Activated CD4-positive, alpha-beta T cell treated with anti-CD3 and anti-CD28 coated beads for 36 hours (primary cell): ENCODE measurements at places on chromosomes 3 and 15.

- no peak for DNase-seq
Observed at GRCh38 chr15:33152502-33153109, 41.9 kb downstream of the FMN1 start.

DNA sequence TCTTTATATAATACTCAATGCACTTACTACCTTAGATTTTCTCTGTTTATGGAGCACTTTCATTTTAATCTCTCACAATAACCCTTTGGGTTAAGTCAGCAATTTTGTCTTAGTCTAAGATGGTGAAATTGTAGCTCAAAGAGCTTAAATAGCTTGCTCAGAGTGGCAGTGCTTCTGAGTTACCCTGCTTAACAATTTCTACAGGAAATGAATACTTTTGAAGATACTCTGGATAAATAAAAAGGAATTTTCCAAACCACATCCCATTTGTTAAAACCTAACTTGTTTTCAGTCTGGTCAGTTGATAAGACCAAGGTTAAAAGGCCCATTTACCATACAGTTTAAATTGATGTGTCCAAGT, 37.2 kb downstream of the HMG20A start:
- no peak for DNase-seq

DNA sequence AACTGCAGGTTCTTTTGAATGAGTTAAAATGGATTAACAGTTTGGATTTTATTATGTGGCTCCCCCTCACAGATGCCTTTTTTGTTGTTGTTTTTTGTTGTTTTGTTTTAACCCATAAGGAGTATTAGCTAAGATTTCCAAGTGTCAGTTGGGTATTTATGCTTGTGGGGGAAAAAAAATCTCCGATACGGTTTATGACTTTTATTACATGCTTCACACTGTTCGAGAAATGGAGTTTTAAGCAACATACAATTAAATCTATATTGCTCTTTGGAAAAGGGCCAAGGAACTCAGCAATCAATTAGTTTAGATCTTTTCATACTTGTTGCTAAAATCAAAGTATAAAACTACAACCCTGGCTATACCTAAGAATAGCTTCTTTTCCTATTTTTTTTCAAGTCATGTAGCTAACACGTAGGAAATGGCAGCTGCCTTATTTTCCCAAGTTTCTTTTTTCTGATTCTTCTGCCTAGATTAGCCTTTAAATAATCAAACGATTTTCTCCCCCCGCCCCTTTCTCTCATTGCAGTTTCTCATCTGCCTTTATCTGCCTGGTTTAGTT, 16.0 kb downstream of the NR2F2 start:
- DNase-seq, result no peak

GRCh38 chr3:13484851-13485590, 4.9 kb downstream of the HDAC11 start:
- peak; percentile 24 for DNase-seq

DNA sequence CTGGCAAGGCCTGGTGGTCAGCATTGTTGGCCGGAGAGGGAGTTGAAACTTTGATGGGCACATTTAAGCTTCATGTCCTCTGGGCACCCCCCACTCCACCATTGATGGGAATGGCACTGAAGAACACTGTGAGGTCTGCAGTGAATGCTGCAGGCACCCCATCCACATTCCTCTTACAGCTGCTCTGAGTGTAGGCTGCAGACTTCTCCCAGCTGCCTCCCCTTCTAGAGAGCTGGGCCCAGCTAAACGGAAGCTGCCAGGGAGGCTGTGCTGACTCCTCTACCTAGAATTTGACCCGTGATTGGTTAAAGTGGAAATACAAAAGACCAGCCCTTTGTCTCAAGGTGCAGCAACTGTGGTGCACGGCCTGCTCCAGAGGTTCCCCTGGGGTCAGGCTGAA, 10.6 kb downstream of the TMEM158 start:
- no peak for DNase-seq

- no peak for DNase-seq
Observed at GRCh38 chr3:122253581-122253980, 70.1 kb downstream of the CASR start.

GRCh38 chr15:38299216-38299615, 46.6 kb downstream of the SPRED1 start:
- no peak for DNase-seq

GRCh38 chr3:155553780-155554179, 191.1 kb downstream of the PLCH1 start:
- DNase-seq, result peak; percentile 34

GRCh38 chr15:65376767-65377104, 1.1 kb downstream of the IGDCC3 start:
- no peak for DNase-seq

DNA sequence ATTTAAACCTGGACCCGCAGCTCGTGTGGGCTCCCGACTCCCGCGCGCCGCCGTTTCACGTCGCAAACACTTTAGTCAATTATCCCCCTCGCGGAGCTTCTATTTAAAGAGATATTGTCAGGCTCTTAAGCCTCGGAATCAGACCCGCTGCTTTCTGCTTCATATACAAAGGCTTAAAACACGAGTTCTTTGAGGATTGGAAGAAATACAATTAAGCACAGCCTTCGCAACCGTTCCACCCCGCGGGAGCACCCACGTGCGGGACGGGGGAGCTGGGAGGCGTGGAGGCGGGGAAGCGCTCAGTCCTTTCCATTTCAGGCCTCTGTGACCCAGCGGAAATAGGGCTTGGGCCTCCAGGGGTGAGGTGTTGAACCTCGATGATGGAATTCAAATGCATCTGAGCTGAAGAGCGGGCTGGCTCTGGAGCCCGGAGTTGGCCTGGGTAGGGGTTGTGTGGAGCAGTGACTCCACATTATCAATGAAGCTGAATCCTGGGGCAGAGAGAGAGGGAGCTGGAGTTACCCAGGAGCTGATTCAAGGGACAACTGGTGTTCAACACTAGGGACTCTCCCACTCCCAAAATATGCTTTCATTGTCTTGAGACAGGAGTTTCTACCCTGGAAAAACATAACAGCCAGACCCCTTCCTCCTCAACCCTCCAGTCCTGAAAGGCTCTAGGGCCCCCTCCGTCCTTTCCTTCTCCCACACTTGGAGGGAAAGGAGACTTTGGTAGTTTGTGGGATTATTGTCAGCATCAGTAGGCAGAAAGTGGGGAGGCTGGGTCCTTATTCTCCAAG, 2.4 kb downstream of the ANKRD63 start:
- no peak for DNase-seq

- no peak for DNase-seq
Observed at GRCh38 chr3:16868513-16868912, 16.2 kb upstream of the PLCL2 start.

DNA sequence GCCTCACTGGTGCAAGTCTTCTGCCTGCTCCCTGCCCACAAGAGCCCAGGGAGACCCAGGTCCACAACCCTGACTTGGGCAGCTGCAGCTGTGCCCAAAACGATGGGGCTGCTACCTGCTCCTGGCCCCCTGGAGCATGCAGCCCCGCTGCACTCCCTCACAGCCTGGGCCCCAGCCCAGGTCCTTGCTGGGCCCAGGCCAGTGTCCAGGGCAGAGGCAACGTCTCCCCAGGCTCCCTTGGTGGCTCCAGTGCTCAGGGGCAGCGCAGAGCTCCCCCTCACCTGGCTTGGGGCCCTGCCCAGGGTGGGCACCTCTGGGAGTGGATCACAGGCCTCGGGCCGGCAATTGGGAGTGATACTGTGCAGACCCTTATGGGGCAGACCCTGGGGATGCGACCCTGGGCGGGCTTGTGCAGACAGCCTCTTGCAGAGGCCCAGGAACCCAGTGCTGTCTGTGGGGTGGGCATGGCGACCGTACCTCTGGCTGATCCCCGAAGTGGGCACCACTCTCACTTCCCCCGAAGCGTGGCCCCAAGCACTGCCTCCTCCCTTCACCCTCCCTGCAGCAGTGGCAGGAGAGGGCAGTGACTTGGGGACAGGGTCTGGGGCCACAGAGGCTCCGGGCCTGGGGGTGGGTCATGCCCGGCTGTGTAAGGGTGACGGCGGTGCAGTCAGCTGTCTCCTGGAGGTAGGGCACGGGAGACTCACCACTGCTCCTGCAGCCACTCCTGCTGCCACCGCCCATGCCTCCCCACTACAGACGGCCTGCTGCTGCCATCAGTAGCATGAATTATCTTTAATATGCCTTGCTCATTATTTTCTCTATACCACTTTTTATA, 255.9 kb downstream of the DOCK3 start:
- no peak for DNase-seq

DNA sequence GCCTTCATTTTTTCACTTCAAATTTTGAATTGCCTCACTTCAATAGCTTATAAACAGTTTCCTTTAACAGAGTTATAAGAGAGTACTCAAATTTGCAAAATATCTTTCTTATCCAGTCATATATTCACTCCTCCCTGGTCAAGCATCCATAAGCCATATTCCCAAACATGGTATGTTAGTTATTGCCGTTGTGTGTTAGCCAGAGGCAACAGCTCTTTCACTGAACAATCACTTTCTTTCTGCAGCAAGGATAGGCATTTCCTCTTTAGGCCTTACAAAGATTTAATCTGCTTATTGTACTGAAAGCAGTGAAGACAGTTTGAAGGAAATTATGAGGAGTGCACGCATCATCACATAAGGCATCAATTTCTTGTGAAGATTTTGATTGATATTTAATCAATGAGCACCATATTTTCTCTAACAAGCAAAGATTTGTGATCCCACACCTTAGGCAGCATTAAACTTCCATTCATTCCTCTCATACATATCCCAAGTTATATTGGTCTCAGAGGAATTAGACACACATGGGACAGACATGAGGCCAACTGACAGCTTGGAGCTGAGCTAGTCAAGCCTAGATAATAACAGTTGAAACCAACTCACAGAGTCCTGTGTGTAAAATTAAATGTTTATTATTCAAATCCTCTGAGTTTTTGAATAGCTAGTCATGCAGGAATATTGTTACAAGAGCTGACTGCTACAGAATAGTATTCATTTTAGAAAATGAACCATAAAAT, 80.0 kb upstream of the EPHA6 start:
- DNase-seq, result no peak

GRCh38 chr3:172746475-172746874, 4.1 kb upstream of the ECT2 start:
- DNase-seq, result no peak

DNA sequence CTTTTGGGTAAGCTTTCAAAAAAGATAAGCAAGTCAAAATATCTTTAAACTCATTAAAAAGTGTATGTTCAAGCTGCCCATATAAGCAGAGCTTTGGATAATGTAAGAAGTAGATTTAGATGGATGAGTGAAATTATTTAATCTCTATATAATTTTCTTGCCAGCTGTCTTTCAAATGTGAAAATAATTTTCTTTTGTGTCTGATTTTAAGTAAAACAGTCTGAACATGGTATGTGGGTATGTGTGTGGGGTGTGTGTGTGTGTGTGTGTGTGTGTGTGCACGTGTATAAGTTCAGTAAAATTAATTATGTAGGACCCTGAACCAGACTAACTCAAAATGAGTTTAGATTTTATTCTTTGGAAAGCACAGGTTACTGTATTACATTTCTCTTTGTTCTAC, 155.2 kb upstream of the CGNL1 start:
- DNase-seq, result no peak

GRCh38 chr3:195932418-195933043, 24.2 kb upstream of the TNK2 start:
- DNase-seq, result no peak

DNA sequence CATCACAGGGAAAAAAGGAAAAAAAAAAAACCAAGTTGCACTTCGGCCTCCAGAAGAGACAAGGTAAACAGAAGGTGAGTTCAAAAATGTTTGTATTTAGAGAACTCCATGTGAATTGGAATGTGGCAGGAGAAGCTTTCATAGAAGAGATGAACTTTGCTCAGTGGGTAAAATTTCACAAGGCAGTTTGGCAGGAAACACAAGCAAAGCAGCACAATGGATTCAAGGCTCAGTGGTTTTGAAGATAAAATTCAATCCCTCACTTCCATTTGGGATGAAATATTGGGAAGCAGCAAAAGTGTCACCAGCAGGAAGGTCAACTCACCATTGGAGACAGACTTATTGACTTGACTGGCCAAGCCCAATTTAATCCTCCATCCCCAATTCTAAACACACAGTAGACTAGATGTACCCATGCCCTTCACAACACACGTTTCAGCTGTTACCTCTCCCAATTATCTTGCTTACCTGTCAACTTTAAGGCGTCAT, 256.7 kb upstream of the ICE2 start:
- no peak for DNase-seq

DNA sequence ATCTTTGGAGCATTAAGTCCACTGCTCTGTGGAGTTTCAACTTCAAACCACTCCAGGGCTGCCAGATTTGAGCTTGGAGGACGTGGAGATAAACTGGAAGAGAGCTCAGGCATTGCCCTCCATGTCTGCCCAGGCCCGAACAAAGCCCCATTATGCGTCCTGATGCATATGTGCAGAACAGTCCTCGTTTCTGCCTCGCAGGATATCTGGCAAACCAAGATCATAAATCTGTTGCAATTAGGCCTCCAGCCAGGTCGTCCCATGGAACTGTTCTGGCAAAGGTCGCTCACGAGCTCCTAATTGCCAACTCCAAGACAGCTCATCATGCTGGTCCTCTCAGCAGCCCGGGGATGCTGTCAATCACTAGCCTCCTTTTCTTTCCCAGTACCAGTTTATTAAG, 91.2 kb downstream of the SEMA5B start:
- no peak for DNase-seq

- no peak for DNase-seq
Observed at GRCh38 chr3:147089286-147089685, 317.1 kb downstream of the ZIC4 start.

DNA sequence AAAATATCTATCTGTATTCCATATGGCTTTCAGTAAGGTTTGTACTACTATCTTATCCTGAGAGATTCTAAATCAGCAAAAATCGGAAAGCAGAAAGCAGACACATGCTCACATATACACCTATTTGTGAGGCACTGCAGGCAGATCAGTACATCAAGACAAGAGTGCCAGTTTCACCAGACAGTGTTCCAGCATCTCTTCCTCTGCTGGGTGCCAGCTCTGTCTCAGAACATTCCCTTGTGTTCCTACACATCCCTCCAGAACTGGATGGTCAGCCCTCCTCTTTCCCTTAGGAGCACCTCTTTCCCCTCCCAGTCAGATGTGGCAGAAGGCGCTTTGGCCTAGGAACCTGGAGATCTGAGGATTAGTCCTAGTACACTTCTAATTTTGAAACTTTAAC, 121.3 kb upstream of the IL12A start:
- no peak for DNase-seq

DNA sequence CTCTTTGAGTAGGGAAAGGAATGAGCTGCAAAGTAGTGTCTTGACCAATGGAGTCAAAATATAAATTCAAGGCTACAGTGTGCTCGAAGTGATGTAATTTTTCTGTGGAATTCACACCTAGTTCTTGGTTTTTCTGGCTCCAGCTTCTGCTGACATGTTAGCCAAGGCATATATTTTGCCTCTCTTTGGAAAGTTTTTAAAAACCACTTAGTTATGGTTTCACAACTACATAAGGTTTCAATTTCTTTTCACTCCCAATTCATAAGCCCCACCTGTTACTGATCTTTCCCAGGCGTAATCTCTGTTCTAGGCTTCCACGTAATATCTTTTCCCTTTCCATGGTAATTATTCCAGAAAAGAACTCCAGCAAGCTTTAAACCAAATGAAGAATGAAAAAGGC, 46.9 kb downstream of the GADL1 start:
- no peak for DNase-seq

GRCh38 chr15:52094811-52095584, 17.6 kb downstream of the BCL2L10 start:
- DNase-seq, result no peak
